LHCN-M2 (cell line): ENCODE measurements at places on chromosomes 11 and 22. TPM values are rescaled to one million over a fixed set of nuclear protein-coding genes. Genes with fewer than 3 reads are reported as not detected.

DNA sequence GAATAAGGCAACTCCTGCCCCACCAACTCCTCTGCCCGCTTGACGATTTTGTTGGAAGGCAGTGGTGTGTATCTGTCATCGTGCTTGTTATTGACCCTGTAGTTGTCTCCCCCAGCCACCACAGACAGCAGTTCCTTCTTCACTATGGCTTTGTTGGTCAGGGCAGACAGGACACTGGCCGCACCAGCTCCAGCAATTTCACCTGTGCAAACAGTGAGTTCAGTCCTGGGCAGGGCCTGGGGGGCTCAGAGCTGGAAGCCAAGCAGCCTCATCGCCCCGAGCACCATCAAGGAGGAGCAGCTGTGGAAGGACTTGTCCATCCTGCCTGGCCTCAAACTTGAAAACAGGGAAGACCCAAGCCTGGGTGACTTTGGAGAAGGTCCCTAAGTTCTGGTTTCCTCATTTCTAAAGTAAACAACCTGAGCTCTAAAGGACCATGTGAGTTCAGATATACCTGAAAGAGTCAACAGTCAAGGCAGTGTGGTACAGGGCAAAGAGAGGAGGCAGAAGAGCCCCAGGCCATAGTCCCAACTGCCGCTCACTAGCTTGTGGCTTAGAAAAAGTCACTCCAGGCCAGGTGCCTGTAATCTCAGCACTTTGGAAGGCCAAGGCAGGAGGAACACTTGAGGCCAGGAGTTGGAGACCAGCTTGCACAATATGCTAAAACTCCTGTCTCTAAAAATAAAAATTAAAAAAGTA lies 4.6 kb downstream of the PLAAT2 start:
- no peak for DNase-seq

- DNase-seq = no peak
Observed at GRCh38 chr11:80512491-80512890, 1071.7 kb upstream of the TENM4 start.

- no peak for DNase-seq
Observed at GRCh38 chr22:42202048-42202447, 68.4 kb downstream of the TCF20 start.

DNA sequence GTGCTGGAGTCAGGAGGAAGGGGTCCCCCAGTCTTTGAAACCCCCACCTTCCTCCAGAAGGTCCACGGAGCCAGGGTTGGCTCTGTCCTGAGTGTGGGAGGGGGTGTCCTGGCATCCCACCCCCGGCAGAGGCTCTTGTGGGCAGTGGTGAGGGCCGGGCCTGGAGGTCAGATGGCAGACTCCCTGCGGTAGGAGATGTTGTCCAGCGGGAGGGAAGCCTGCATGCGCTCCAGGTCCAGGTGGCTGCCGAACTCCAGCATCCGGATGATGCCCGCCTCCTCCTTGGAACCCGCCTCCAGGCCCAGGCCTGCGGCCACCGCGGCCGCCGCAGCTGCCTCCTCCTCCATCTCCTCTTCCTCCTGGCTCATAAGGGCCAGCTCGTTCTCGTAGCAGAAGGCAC lies 28.4 kb downstream of the KCNJ4 start:
- DNase-seq = no peak

DNA sequence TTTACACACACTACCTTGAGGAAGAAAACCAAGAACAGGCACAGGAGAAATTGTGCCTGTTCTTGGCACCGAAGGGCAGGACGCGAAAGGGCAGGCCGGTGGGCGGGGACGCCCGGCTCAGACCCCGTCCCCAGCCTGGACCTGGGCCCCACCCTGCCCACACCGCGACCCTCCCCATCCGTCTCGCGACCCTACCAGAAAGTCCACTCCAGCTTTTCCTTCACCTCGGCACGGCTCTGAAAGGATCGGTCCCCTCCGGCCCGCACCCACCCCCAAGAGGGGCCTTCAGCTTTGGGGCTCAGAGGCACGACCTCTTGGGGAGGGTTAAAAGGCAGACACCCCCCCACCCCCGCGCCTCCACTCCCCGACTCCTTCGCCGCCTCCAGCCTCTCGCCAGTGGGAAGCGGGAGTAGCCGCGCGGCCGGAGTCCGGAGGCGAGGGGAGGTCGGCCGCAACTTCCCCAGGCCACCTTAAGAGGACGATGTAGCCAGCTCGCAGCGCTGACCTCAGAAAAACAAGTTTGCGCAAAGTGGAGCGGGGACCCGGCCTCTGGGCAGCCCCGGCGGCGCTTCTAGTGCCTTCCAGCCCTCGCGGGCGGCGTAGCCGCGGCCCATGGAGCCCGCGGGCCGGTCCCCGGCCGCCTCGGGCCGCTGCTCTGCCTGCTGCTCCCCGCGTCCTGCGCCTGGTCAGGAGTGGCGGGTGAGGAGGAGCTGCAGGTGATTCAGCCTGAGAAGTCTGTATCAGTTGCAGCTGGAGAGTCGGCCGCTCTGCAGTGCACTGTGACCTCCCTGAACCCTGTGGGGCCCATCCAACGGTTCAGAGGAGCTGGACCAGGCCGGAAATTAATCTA lies 4.4 kb downstream of the SEC14L6 start:
- DNase-seq = no peak

Gene SYTL2
- 75.8 and 84.4 TPM in 2 replicates for total RNA-seq
